NCI-H748 treated with DMSO at 0.1 percent for 48 hours (cell line): ENCODE measurements at places on chromosomes 3 and 15.

- DNase-seq: no peak
Measured at GRCh38 chr15:75835990-75836958, 7.0 kb upstream of the UBE2Q2 start.

- DNase-seq: no peak
Measured at GRCh38 chr3:67515778-67516177, 138.6 kb downstream of the SUCLG2 start.

DNA sequence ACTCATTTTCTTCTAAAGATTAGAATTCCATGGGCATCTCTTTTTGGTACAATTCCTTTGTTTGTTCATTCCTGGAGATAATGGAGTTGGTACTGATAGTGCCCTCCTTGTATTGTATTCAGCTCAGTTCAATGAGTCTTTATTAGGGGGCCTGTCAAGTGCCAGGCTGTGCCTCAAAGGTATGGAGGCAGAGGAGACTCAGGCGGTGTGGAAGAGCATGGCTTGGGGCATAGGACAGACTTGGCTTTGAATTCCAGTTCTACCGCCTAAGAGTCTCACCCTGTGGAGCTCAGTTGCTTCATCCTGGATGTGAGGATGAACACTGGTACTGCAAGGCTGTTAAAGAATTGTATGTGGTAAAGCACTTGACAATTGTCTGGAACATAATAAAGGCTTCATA lies 196.6 kb upstream of the IL12A start:
- no peak for DNase-seq

DNA sequence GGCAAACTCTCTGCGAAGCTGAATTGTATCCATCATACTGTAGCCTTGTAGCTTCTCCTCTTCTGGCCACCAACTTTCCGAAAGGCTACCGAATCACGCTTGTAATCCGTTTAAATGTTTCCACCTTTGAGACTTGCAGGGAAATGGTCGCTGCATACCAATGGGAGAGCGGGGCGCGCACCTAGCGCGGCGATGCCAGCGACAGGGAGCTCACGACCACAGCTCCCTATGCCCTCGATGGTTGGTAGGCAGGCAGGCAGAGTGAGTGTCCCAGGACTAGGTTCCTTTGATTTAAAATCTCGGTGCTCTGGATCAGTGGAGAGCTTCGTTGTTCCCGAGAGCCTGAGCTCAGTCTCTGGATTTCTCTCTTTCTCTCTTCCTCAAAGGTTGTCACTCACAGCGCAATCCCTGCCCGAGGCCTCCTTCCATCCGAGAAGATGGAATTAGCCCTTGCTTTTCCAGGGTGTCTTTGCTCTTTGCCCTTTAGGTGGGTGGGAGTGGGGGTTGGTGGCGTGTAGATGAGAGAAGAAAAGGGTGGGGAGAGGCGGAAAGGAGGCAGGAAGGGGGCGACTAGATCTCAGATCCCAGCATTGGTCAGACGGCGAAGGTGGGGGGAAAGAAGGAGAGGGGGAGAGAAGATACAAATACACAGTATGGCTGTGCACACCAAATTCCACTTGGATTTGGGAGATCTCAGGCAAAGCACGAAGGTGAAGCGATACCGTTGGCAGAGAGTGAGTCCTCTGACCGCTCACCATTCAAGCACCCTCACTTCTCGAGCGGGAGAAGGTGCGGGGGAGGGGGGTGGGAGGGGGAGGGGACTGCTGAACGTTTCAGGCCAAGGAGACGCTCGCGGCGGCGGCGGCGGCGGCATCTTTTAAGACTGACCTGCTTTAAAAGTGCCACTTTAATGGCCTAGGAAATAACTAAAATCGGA lies at the start of gene SLITRK3:
TSS of gene SLITRK3 (minus strand) at position 745 of the 937 bp plus-strand sequence. CDS start 5,554 bp downstream, outside the sequence.
- DNase-seq: peak; percentile 36

DNA sequence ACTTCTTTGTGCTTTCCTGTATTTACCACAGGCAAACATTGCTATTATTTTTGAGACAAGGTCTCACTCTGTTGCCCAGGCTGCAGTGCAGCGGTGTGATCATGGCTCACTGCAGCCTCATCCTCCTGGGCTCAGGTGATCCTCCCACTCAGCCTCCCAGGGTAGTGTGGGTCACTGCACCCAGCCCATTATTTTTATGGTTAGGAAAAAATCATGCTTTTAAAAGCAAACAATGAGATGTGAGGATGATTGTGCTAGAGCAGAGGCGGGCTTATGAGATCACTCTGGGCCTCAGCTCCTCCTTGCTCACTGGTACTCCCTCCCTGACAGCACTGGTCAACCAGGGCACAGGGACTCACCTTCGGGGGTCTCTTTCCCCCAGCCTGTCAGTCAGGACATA lies 2.2 kb downstream of the MAN2C1 start:
- DNase-seq: no peak

- no peak for DNase-seq
Measured at GRCh38 chr15:38883987-38884386, 319.4 kb upstream of the RASGRP1 start.

GRCh38 chr3:195736866-195737490 lies 16.2 kb downstream of the MUC20 start:
- no peak for DNase-seq

DNA sequence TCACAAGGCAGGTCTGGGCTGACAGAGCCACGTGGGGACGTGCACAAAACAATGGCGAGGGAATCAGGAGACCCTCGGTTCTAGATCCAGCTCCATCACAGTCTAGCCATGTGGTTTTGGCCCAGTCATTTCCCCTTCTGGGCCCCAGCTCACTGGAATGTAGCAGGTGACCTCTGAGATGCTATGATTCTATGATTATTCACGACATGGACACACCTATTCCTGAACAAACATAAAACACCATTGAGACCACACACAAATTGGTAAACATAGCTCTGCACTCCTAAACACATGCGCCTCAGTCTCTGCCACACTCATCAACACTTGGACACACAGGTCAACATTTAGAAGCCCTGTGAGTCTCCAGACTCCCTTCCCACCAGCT lies 9.0 kb downstream of the IGDCC4 start:
- no peak for DNase-seq
